ENCODE measurements at places on chromosomes 1 and 21.

- DNase-seq, result no peak
Measured at GRCh38 chr1:24111996-24112779, at the start of gene MYOM3. Gene MYOM3 (minus strand): TSS chr1:24112135. CDS start chr1:24108636, 3,499 bp downstream.

GRCh38 chr21:39150877-39151276 lies 32.4 kb downstream of the PSMG1 start:
- no peak for DNase-seq

DNA sequence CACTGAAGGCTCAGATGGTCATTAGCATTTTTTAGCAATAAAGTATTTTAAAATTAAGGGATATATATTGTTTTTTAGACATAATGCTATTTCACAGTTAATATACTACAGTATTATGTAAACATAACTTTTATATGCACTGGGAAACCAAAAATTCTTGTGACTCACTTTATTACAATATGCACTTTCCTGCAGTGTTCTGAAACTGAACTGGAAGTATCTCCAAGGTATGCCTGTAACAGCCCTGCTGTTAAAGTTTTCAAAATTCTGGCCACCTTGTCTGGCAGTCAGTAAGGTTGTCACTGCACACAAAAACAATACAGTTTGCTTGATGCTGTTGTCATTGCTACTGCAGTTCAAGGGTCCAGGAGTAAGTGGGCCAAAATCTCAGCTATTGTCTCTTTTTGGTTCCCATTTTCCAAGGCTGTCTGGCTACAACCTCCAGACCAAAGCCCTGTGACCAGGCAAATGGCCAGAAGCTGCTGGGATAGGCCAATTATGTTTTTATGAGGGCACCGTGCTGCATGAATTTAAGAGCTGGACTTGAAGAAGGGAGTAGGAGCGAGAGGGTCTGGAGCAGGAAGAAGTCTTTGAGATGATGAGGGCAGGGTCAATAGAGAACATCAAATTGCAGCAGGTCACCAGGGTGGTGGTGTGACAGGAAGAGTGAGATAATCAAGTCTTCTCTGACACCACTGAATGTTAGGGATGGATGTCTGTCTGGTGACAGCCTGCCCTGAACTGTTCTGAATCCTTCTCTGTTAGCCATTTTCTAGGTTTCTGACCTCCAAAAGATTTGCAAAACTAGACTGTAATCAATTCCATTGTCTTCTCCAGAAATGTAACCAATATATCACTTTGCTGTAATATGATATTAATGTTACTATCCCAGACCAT lies 82.3 kb upstream of the CACHD1 start:
- DNase-seq, result no peak

DNA sequence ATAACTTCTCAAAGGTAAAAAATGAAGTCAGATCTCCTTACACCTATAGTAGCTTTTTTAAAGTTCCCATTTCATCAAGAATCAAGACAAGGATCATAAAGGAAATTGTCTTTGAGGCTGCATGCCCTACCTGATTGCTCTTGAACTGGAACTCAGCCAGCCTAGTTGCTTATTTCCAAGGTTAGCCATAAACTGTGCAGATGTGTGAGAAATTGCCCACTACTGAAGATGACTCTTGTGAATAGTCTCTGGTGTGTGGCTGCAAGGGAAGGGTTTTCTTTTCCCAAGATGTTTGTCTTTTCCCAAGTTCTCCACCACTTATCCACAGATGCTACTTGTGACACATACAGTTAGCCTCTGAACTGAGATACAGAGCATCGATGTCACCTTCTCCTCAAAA lies 81.7 kb upstream of the DUSP10 start:
- no peak for DNase-seq

DNA sequence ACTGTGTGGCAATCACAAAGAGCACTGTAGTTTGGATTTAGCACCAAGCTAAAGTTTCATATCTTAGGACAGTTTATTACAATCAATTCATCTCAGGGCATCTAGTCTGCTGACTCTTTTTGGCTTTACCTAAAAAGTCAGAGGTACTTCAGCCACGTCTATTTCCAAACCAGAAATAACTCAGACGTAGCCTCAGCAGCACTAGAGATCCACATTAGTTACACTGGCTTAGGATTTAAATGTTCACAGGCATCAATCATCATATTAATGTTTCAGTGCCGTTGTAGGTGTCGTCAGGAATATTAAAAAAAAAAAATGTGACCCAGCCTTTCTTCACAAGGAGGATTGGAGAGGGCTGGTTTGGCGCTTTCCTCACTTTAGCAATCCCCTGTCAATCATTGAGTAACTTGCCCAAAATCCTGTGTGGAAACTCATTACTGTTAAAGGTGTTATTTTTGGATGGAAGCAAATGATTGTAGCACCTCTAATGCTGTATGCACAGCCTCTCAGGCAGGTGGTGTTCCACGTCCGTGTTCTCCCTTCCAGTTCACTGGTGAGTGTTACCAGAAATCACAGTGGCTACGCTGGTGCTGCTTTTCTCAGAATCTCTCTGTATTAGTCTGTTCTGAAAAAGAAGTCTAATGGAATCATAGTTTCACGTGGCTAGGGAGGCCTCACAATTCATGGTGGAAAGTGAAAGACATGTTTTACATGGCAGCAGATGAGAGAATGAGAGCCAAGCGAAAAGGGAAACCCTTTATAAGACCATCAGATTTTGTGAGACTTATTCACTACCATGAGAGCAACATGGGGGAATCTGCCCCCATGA lies 45.4 kb downstream of the NEK7 start:
- no peak for DNase-seq

- DNase-seq, result no peak
Measured at GRCh38 chr1:159054427-159054826, 22.1 kb downstream of the AIM2 start.

All from activated T-cell treated with anti-CD3 and anti-CD28 coated beads, Interleukin-2, amount 50 U/mL, for 4 hours (primary cell).